Stimulated activated CD4-positive, alpha-beta T cell treated with anti-CD3 and anti-CD28 coated beads, Interleukin-4, amount 100 ng/mL, for 24 hours (primary cell): ENCODE measurements at places on chromosomes 13 and 19.

DNA sequence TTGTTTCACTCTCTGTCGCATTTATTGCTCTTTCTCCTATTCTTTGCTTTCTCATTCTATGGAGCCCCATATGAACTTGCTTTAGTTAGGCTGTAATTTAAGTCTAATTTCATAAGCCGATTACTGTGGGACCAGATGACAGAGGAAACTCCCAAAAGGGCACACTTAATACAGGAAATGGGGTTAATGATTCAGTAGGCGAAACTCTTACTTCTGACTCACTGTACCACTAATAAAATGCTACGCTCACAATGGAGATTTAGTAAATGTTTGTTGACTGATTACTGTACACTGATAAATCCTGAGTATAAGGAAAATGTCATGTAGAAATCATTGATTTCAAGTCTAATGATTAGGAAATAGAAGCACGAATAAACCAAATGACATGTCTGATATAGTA is 276.4 kb downstream of the KLF5 start:
- DNase-seq = no peak

- DNase-seq = no peak
Observed at GRCh38 chr19:35146746-35147459, 3.8 kb downstream of the FXYD7 start.

DNA sequence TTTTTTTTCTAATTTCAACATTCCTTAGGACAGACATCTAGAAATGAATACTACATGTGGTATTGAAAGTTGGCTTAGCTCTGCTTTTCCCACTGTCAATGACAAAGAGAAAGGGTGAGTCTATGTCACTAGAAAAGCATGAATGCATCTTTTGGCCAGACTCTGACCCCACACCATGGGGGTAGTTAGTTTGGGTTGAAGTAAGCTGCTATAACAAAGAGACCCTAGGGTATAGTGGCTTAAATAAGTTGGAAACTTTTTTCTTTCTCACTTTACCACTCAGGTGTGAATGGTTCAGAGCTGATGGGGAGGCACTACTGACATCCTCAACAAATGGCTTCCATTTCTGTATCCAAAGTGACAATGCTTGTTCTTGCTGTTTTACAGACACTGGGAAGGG is 161.5 kb downstream of the DLEU7 start:
- DNase-seq = no peak

DNA sequence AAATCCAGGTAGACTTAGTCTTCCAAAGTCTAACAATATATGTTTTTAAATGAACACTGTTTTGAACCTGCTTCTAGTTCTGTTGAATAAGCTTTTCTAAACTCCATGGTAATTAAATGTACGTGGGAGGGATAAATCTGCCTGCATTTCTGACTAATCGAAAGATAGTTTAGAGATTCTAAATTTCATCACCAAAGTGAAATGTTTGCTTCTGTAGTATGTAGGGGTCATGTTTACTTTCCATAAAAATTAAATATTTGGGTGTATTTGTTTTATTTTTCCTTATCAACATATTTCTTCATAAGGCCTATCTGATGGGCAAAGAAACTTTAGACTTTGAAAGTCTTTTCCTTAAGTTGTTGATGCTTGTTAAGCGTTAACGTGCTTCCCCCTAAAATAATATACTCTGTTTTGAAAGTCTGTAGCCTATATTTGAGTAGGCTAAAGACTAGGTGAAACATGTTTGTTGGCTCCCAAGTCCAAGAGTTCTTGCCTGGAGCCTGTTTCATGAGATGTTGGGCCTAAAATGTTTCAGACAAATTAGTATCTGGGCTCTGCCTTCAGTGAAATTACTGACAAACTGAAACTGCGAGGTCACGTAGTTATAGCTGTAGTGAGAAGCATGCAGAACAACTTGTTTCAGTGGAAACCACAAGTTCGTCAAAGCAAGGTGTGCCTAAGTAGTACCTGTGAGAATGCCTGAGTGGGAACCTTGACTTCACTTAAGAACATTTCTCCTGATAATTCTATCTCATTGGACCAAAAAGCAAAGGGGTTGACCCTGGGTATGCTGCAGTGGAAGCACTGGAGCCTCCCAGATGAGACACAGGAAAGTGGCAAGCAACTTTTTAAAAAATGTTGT is 126.2 kb downstream of the LMO7 start:
- DNase-seq = peak; percentile 48

- DNase-seq = no peak
Observed at GRCh38 chr13:28544026-28544425, 49.1 kb upstream of the FLT1 start.

GRCh38 chr19:10701955-10702525 is 801 bp downstream of the QTRT1 start:
- peak; percentile 17 for DNase-seq

DNA sequence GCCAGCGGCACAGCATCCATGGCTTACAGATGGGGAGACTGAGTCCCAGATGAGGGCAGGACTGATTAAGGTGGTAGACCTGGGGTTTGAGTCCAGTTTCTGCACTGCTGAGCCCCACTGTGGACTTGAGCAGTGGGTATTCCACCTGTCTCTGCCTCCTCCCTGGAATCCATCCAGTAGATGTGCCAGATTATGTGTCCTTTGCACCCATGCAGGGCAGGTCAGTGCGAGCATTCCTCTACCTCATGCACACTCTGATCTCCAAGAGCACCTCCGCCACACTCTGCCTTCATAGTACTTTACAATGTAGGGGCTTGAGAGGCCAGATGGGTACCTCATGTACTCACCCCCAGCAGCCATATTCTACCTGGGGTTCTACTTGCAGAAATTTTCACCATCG is 10.0 kb downstream of the ZSCAN22 start:
- no peak for DNase-seq

DNA sequence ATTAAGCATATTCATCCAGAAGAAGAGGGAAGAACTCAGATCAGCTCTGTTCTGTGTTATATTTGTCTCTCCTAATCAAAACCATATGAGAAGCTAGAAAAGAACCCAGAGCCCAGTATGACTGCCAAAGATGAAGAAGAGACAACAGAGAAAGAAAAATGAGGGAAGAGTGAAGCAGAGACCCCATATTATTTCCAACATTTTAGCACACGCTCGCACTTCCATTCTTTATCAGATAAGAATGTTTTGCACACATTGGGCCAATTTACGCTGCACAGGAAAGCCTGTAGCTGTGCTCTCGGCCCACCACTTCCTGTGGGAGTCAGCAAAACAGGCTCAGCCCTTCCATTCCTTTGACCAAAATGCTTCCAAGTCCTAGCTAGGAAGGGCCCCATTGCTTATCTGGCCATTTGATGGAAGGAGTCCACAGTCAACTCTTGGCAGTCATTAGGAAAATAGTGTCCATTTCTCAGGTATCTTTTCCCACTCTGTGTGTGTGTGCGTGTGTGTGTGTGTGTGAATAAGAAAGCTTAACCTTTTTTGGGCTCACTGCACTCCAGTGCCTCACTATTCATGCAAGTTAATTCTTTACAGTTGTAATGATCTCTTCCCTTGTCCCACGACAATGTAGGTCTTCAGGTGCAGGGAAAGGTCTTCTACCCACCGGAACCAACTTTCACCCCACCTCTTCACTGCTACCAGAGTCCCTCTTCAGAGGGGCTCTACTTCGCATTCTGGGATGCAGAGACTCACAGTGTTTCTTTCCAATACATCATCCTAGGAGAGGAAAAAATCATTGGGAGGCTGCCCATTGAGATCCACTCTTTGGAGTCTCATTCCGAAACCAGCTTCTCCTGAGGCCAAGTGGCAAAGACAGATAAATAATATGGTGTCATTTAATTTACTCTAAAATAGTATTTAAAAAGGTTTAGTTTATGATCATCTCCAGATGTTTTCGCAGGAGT is 237.5 kb downstream of the COG6 start:
- peak; percentile 22 for DNase-seq

DNA sequence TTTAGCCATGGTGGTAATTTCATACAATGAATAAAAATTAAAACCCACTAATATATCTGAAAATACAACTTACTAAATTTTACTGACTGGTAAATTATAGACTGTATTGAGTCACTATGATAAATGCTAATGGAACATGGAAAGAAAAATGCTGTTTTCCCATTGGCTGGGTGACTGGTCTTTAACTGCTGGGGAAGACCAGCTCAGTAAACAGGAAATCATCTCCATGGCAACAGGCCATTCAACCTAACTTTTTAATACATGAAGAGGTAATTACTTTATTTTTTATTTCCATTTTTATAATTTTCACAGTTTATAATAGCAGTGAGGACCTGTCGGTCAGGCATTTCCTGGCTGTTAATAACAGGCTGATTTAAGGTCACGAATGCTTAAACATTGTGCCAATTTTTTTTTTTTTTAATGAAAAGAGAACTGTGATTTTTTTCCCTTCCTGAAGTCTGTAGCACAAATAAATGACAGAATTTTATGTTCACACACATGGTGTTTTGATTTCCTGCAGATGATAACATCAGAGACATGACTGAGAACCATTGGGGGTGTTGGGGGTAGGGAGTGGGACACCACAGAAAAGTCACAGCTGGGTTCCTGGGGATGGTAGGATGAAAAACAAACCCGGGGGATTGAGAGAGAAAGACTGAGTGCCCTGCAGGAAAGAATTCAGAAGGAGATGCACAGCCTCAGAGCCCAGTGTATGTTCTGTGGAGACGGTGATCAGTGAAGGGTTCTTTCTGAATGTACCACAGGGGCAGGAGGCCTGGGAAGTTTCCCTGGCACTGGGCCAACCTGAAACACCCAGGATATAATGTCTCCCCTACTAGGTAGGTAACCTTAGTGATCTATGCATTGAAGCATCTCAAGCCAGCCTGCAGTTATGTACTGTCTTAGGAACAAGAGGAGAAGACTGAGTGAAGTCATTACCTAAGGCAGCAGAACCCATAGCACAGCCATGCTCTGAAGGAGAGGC is 297.1 kb downstream of the COG6 start:
- DNase-seq = no peak

- DNase-seq = no peak
Observed at GRCh38 chr19:4224470-4224869, 4.9 kb upstream of the EBI3 start.

DNA sequence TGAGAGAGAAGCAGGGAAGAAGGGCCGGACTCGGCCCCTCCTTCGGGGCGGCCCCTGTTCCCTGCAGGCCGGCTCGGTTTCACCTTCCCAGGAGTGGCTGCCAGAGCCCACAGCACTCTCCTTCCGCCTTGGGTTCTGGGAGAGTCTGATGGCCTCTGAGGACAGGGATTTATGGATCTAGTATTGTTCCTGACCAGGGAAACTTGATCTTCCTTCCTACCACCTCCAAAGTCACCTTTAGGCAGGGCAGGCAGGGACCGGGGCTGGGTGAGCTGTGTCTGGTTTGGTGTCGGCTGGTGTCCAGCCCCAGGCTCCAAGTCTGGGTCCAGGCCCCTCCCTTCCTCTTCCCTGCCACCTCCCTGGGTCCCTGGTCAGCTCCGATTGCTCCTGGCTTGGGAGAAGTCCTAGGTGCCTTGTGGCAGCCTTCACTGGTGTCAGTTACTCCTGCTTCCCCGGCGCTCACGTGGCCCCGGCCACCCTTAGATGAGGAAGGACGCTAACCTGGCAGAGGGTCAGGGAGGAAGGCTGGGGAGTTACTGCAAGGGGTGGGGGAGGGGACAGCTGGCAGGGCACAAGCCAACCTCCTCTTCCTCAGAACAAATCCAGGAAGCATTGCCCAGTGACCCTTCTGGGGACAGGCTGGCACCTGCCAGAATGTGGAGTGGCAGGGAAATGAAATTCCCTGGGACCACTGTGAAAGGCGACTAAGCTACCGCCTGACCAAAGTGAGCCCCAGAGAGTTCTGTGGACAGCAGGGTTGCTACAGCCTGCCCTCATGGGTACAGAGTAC is 18.8 kb downstream of the RFX1 start:
- no peak for DNase-seq

DNA sequence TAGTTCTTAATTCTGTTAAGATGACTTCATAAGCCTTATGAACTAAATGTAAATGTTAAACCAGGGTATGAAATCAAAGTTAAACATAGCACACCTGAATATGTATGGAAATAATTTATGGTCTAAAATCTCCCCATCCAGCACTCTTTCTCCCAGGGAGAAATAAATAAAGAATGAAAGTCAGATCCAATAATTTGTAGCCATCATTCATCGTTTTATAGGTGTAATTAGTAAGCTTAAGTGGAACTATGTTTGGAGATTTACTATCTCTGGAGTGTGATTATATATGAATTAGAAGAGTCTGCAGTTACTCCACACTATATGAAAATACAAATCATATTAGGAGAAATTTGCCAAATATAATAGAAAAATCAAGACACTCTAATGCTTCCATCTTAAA is 405.1 kb downstream of the DACH1 start:
- no peak for DNase-seq

DNA sequence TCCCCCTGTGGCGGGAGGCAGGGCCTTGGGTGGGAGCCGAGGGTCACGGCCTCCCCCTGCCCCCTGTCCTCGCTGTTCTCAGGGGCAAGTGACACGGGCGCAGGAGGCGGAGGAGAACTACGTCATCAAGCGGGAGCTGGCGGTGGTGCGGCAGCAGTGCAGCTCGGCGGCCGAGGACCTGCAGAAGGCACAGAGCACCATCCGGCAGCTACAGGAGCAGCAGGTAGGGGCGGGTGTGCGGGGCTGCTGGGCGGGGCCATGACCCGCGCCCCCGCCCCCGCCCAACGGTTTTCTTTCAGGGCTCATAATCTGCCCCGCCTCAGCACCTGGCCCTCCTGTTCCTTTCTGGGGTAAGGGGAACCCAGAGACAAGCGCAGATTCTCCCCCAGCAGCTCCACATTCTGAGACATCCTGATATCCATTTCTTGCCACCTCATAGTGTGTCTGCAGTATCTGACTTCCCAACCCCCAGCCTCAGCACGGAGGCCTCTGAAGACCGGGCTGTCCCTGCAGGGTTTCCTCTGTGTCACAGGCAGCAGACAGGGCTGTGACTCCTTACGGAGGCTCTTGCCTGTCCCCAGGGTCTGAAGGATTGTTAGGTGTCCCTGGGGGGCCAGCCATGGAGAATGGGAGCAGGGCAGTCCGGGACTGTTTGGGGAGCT is 15.9 kb downstream of the PRR36 start:
- no peak for DNase-seq

DNA sequence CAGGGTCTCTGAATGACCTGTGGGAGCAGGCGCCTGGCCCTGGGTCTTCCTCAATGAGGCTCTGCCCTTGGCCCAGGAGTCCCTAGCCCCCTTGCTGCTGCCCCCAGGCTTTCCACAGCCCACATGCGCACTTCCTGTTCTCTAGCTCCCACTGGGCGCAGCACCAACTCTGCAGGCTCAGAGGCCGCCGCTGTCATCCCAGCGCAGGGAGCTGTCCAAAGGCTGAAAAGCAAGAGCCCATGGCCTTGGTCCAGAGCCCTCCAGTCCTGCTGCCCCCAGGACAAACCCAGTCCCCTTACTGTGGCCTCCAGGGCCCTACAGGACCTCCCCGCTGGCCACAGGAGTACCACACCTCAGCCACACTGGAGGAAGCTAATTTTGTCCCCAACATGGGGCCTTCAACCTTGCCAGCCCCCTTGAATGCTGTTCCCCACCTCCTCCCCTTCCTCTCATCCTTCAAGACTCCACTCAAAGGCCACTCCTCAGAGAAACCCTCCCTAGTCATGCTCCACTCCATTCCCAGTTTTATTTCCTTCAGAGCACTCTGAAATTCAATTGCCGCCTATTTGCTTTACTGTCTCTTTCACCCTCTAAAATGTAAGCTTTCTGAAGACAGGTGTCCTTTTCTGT is 8.0 kb upstream of the POU2F2 start:
- DNase-seq = no peak
